Stimulated activated CD8-positive, alpha-beta memory T cell treated with anti-CD3 and anti-CD28 coated beads, Interleukin-4, amount 100 ng/mL, for 4 hours (primary cell): ENCODE measurements at places on chromosomes 12 and 14.
A peak's percentile ranks its signal among the peaks of the same experiment; 100 is the strongest.

GRCh38 chr12:57576613-57577160, 14.3 kb upstream of the PIP4K2C start:
- no peak for DNase-seq

DNA sequence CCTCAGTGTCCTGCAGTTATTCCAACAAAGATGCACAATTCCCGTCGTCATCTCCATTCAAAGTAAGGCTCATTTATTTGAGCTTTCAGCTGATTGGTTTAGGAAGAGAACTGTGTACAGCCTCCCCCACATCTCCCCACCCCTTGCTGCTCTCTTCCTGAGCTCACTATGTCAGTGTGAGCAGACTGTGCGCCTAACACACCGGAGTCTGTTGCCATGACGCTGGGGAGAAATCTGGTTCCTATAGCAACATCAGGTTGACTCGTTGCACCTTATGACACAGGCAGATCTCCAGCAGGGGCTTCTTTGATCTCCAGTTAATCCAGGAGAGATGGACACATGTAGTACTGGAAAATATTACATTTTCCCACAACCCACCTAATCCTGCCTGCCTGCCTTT, 319.4 kb downstream of the CACNA1C start:
- no peak for DNase-seq

DNA sequence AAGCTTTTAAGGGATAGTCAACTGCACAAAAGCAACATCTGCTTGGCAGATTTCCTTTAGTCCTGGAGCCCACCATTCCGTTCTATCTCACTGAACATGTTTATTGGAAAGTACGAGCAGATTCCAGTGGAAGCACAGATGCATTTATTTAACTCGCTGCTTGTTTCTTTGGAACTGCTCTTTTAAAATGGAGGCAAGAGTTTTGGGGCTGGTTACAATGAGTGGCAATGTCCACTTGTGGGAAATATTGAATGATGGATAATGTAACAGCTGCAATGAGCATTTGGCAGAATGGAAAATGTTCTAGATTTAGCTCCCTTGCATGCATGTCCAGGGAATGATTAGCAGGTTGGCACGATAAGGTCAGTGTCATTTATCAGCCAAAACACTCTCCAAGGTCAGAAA, 163.0 kb downstream of the ATP23 start:
- no peak for DNase-seq

DNA sequence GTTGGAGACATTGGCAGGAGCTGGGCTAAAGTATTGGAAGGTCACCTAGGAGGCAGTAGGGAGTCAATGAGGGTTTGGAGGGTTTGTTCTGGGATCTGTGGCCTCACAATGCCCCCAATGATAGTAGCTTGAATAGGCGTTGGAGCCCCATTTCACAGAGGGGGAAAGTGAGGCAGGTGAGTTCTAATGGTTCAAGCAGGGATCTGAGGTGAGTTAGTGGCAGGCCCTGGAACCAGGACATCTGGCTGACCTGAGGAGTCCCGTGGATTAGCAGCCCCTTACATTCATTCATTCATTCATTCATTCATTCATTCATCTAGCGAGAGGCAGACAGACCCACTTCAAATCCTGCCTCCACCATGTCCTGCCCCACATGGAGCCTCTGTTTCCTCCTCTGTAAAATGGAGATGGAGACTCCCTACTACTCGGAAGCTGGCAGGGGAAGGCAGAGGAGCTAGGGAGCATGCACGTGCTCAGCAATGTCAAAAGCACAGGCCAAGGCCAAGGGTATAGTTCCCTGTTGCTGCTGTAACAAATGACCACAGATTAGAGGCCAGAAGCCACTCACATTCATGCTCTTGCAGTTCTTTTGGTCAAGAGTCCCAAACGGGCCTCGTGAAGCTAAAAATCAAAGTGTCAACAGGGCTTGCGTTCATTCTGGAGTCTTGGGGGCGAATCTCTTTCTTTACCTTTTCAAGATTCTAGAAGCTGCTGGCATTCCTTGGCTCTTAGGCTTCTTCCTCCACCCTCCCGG, 2.2 kb upstream of the TMEM119 start:
- DNase-seq: no peak

GRCh38 chr12:11171969-11172675, 1.1 kb downstream of the SMIM10L1 start:
- DNase-seq: no peak

DNA sequence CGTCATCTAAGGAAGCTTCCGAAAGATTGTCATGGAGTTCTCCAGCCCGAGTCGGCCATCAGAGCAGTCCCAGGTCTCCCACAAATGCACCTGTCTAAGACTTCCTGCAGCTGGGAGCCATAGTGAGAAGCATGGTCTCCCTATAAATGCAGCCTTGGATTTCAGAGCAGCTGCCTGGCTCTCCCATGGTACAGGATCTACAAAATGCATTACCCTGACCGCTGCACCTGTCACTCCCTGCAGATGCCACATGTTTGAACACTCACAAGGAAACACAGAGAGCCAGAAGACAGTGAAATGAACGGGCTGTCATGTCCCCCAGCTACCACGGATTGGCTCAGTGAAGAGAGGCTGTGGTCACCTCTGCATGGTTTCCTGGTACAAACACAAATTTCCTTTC, 702.7 kb downstream of the MED13L start:
- no peak for DNase-seq

DNA sequence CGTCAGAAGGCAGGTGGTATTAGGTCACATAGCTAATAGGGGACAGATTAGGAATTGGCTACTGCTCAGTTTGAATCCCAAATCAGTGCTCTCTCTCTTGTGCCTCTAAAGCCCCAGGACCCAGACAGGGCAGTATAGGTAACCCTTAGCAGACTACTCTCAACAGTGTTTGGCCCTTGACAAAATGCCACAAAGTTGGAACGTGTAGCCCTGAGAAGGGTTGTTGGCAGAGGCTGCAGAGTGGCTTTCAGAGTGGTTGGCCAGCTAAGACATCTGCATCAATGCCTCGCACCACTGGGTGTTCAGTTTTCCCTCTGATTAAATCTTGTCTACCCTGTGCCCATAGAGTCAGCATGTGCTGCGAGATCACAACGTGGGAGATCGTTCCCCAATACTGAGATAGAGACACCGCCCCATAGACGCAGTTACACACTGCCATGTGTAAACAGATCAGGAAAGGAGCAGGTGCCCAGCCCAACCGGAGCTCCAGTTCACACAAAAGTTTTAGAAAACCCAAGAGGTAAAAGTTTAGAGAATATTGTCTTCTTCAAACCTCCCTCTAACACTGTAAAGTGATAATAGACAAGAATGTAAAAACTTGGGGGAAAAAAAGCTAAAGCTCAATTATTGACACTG, 48.3 kb downstream of the EML1 start:
- DNase-seq: no peak

- no peak for DNase-seq
Measured at GRCh38 chr12:120438495-120439198, 734 bp downstream of the COX6A1 start.

DNA sequence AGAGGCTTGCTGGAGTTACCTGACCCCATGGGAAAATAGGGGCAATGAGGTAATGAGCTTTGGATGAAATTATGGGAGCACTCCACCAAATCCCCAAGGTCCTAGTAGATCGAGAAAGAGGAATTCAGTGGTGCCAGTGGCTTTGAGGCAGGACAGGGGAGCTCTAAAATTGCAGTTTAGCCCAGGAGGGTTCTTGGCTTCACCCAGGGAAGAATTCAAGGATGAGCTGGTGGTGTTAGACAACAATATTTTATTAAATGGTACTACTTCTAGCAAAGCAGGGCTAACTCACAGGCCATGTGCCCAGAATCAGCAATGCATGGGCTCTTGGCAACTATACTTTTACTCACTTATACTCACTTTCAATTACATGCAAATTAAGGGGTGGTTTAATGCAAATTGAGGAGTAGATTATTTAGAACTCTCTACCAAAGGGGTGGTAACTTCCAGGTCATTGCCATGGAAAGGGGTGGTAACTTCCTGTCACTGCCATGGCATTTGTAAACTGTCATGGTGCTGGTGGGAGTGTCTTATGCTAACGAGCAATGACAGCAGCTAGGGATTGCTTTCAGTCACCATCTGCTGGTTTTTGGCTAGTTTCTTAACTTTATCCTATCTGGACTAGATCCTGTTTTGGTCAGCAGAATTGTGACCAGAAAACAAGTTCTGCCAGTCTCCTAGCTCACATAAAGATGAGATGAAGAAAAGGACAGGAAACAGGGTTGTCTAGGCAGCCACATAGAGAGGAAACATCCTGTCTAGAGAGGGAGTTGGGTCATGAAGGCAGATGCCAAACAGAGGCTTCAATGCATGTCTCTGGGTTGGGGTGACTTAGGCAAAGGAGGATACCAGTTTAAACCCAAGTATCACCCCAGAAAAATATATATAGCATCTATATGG, 64.7 kb downstream of the ZNF641 start:
- no peak for DNase-seq

DNA sequence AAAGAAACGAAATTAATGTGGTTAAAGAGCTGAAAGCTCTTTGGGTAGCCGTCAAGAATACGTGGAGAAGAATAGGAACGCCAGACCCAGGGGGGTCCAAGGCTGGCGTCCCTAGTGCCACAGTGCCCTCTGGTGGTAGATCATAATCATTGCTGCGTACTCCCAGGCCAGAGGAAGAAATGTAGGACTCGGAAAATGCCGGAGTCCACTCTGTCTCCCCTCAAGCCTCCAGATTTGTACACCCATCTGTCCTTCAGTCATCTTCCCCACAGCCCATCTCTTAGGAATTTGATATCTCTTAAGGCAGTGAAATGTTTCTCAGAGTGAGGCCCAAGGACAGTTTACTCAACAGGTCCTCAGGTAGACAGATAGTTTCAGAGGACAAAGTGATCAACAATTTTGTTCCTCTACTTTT, 25.4 kb upstream of the PLEKHG6 start:
- DNase-seq: peak; percentile 26

DNA sequence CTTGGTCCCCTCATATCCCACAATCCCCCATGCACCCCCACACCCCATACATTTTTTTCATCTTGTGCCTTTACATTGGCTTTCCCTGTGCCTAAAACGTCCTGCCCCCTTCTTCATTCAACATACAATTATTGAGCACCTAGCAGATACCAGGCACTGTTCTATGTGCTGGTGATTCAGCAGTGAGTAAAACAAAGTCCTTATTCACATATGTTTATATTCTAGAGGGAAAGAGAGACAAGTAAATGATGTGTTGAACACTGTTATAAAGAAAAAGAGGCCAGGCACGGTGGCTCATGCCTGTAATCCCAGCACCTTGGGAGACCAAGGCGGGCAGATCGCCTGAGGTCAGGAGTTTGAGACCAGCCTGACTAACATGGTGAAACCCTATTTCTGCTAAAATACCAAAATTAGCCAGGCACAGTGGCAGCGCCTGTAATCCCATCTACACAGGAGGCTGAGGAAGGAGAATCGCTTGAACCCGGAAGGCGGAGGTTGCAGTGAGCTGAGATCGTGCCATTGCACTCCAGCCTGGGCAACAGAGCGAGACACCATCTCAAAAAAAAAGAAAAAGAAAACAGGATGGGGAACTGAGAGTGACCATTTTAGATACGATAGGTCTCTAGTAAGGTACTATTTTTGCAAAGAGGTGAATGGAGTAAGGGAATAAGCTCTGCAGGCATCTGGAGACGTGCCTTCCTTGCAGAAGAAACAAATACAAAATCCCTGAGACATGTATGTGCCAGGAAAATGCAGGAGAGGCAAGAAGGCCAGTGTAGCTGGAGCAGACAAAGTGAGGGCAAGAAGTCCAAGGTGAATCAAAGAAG, 12.2 kb downstream of the SLC7A7 start:
- no peak for DNase-seq

DNA sequence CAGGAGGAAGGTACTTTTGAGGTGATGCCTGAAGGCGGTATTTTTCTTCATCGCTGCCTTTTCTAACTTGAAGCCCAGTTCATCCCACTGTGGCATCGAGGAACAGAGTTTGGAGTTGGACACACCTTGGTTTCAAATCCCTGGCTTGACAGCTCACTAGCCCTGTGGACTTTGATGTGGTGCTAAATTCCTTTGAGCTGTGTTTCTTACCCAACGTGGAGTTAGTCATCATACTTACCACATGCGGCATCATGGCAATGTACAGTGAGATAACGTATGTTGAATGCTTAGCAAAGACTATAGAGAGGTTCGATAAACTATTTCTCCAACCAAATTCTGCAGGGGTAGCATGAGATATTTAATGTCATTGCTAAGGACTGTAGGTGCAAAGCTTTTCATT, 3.4 kb downstream of the PLEKHG3 start:
- no peak for DNase-seq

DNA sequence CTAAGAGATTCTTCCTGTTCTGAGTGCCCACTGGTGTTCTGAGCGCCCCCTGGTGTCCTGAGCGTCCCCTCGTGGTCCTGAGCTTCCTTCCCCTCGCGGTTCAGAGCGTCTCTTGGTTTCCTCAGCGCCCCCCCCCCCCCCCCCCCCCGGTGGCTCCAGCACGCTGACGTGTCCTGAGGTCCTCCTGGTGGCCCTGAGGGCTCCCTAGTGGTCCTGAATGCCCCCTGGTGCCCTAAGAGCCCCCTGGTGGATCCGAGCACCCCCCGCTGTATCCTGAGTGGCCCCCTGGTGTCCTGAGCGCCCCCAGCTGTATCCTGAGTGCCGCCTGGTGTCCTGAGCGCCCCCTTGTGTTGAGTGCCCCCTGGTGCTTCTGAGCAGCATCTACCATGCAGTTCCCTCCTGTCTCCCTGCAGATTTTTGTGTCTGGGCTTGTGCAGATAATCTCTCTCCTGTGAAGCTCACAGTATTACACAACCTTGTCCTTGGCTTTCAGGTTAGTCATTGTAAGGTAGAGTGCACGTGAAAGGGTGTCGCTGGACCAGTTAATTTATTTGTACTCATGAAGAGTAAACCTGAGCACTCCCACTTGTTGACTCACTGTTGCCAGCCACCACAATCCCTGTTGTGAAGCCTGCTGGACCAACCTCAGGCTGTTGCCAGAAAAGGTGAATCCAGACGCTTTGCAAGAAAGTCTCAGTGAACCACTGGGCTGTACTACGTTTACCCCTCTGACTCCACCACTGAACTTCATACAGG, 1168.4 kb downstream of the TMEM121 start:
- DNase-seq: no peak

GRCh38 chr14:99944241-99944651, 121.0 kb upstream of the EVL start:
- DNase-seq: no peak

DNA sequence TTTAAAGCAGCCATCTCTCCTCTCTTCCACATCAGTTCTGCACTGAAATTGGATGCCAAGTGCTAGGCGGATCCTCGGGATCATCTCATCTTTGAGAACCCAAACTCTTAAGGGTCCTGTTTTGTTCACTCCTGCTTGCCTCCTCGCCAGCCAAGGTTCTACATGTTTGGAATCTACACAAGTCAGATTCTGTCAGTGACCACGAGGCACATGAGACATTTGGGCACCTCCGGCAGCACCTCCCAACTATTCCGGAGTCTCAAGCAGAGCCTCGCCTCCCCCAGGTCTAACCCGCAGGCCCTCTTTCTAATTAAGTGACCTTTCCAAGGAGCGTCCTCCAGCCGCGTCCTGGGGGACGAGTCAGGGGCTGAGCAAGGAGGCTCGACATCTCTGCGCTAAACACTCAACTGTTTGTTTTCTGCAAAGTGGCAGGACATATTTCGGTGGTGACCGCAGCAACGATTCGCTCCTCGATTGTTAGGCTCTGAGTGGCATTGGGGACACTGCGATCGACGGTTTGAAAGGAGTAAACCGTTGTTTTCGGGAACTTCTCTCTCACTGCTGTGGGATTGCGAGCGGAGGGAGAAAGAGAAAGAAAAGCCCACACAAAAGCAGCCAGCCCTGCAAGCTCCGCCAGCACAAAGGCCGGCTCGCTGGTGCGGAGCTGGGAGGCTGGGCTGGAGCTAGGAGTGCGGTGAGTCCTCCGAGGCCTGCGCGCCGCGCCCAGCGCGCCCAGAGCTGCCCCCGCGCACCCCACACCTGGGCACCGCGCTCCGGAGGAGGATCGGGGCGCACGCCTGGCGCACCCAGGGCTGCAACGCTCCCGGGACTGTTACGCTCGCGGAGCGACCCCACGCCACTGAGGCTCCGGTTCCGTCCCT, 640 bp downstream of the ARMH4 start:
- no peak for DNase-seq
